Osteocyte (in vitro differentiated cells): ENCODE measurements at places on chromosomes 12 and 14. TPM values are rescaled to one million over a fixed set of nuclear protein-coding genes. Genes with fewer than 3 reads are reported as not detected.

GRCh38 chr12:116773276-116773731 is 35.2 kb downstream of the RNFT2 start:
- H3K4me3 ChIP-seq, result no peak overlapping the region
- H3K36me3 ChIP-seq, result no peaks in the 10 kb centered on the region
- no peaks in the 10 kb centered on the region for H3K27me3 ChIP-seq
- no peaks in the 10 kb centered on the region for H3K4me1 ChIP-seq

GRCh38 chr14:20997115-20997514 is 2.0 kb upstream of the SLC39A2 start:
- peaks cover 32% of the 10 kb centered on the region for H3K36me3 ChIP-seq
- no peak overlapping the region for H3K4me3 ChIP-seq
- H3K27ac ChIP-seq, result peak overlapping the region; percentile 96

DNA sequence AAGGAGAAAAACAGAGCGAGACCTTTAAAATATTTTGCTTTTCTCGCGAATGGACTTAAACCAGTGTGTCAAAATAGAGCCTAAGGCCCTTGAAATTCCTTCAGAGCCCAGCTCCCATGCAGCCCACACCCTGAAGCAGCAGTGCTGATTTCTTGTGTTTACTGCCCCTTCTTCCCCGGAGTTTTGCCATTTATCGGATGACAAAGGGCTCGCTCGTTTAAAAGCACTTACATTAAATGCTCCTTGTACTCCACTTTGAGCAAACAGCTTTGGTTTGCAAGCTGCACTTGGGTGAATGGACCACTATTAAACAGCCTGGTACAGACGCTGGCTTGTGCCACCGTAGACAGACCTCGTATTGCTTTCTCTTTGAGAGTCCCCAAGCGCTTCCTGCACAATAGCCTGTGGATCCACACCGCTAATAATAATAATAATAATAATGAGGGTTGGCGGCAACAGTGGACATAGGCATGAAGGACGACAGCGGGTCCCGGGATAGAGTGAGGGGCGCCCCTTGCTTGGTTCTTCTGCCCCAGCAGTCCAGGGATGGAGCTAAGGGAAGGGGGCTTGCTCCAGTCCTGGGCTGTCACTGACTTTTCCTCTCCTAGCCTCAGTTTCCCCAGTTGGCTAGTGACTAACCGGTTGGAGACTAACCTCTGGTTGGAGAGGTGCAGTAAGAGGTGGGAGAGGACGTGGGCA is 6.6 kb downstream of the DLK1 start:
- peaks cover 3% of the 10 kb centered on the region for H3K4me1 ChIP-seq
- H3K36me3 ChIP-seq, result no peaks in the 10 kb centered on the region
- H3K27me3 ChIP-seq, result peaks cover 33% of the 10 kb centered on the region
- no peak overlapping the region for H3K27ac ChIP-seq
- H3K4me3 ChIP-seq, result no peak overlapping the region

GRCh38 chr12:42504049-42504448 is 85.5 kb downstream of the PRICKLE1 start:
- peaks cover 12% of the 10 kb centered on the region for H3K4me1 ChIP-seq
- no peaks in the 10 kb centered on the region for H3K27me3 ChIP-seq
- H3K27ac ChIP-seq, result no peak overlapping the region
- no peaks in the 10 kb centered on the region for H3K36me3 ChIP-seq
- no peak overlapping the region for H3K4me3 ChIP-seq

DNA sequence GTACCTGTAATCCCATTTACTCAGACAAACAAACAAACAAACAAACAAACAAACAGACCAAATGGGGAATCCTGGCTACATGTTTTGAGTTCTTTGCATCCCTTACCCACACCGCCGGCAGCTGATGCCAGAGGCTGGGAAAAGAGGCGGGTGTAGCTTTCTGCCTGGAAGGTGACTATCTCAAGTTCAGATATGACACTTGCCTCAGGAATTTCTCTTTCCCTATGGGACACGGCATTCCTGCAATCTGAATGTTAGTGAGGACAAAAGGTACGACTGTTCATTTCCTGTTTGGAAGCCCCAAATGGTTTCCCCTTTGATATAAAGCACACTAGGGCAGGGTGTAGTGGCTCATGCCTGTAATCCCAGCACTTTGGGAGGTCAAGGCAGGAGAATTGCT is 2.9 kb downstream of the MYL2 start:
- H3K27ac ChIP-seq, result no peak overlapping the region
- H3K4me3 ChIP-seq, result no peak overlapping the region
- DNase-seq, result no peak
- peaks cover 13% of the 10 kb centered on the region for H3K4me1 ChIP-seq
- peaks cover 11% of the 10 kb centered on the region for H3K27me3 ChIP-seq

DNA sequence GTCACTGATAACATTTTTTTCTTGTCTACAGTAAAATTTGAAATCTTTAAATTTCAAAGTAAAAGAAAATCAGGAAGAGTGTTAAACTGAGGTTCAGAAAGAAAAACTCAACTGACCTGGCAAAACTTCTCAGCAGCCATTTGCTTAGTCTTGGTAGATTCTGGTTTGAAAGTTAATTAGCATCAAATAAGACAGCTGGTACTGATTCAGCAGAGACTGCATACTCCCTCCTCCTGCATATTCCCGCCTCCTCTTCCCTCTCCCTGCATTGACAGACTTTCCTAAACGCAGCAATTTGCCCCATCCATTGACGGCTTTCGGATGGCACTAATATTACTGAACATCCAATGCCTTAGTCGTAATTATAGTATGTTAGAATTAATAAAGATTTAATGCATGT is 520.8 kb downstream of the FLRT2 start:
- H3K36me3 ChIP-seq, result no peaks in the 10 kb centered on the region
- H3K4me1 ChIP-seq, result no peaks in the 10 kb centered on the region
- DNase-seq, result no peak
- no peaks in the 10 kb centered on the region for H3K27me3 ChIP-seq
- H3K27ac ChIP-seq, result no peak overlapping the region

DNA sequence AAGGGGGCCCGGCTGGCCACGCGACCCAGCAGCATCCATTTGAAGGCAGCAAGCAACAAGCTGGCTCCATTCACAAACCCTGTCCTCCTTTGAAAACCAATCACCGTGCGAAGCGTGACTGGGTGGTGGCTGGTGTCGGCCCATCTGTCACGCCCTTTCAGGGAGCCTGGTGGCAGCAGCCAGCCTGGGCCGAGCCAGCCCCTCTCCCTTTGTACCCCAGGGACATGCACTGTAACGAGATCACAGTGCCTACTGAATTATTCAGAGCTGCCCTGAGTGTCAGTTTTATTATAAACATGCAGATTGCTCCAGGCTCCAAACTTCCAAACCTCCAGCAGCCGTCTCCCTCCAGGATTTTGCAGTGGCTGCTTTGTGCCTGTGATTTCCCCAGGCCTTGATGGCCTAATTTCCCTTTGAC is 22.3 kb upstream of the CTDSP2 start:
- H3K4me1 ChIP-seq, result peaks cover 30% of the 10 kb centered on the region
- no peak overlapping the region for H3K4me3 ChIP-seq
- H3K27ac ChIP-seq, result peak overlapping the region; percentile 56

DNA sequence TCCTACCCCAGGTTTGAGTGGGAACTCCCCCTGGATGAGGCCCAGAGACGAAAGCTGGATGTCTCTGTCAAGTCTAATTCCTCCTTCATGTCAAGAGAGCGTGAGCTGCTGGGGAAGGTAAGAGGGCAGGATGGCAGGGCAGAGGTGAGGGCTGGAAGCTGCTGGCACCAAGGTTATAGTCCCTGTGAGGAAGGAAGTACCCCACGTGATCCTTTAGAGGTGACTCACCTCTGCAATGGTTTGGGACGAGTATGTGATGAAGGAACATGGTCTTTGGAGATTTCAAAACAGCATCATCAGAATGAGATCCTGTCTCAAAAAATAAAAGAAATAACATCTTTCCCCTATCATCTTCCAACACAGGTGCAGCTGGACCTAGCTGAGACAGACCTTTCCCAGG is 9.2 kb upstream of the MYL6B start:
- no peak overlapping the region for H3K27ac ChIP-seq
- peaks cover 4% of the 10 kb centered on the region for H3K4me1 ChIP-seq
- H3K27me3 ChIP-seq, result no peaks in the 10 kb centered on the region
- DNase-seq, result no peak

DNA sequence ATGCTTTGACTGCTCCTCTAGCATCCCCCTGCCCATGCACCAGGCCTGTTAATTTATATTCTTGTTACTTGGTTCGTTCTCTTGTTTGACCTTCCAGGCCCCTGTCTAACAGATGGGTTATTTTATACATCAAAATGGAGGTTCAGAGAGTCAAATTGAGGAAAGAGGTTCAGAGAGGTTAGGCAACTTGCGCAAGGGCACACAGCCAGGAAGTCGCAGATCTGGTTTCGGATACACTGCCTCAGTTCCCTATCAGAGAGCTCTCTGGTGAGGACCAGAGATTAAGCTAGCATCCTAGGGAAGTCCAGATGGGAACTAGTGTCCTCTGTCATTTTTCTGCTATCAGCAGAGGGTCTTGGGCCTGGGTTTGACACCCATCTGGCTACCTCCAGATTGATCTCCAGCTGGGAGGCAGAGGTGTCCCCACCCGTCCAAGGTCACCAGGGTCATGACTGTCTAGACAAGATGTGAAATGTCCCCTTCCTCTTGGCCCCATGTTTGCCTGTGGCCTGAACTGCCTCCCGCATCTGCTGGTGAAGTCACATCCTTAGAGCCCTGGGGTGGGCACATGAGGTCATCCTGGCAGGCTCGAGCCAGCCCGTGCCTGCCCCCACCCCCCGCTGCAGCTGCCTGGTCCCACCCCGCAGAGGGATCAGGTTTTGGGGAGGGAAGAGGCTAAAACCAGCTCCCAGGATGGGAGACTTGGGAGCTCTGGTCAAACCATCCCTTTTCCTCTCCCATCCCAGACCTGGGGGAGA is 84.3 kb upstream of the NCOR2 start:
- no peak overlapping the region for H3K27ac ChIP-seq
- DNase-seq, result no peak
- peaks cover 61% of the 10 kb centered on the region for H3K4me1 ChIP-seq
- H3K36me3 ChIP-seq, result no peaks in the 10 kb centered on the region
- no peaks in the 10 kb centered on the region for H3K27me3 ChIP-seq

DNA sequence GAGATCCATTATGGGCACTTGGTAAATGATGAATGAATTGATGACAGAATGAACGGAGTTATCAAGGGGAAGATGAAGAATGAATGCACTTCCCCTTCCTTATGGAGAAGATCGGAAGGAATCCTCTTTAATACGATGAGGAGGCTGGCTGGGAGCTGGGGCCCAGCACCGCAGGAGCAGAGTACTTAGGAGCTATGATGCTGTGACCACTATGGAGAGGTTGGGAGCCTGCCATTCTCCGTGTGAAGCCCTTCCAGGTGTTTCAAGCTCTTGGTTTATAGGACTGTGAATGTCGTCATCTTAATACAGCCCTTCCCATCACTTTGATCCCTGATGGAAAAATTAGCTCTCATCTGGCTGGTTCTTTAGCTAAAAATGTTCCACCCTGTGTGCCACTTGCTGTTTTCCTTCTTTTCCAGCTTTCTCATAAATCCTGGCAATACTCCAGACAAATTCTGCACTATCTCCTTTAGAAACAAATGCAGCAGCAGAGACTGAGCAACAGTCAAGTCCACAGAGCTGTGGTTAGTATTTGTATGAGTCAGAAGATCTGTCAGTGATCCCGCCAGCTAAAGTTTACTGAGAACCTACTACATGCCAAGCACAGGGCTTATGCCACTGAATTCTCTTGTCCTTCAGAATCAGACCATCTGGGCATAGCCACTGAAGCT is 263.1 kb upstream of the CRY1 start:
- H3K27ac ChIP-seq, result no peak overlapping the region
- no peaks in the 10 kb centered on the region for H3K36me3 ChIP-seq
- peaks cover 10% of the 10 kb centered on the region for H3K27me3 ChIP-seq
- no peak for DNase-seq
- H3K4me1 ChIP-seq, result no peaks in the 10 kb centered on the region

- no peak overlapping the region for H3K27ac ChIP-seq
- no peaks in the 10 kb centered on the region for H3K4me1 ChIP-seq
- H3K27me3 ChIP-seq, result no peaks in the 10 kb centered on the region
- no peak overlapping the region for H3K4me3 ChIP-seq
- no peaks in the 10 kb centered on the region for H3K36me3 ChIP-seq
These were observed 477.0 kb downstream of the TMEM121 start for GRCh38 chr14:106003351-106003750.

DNA sequence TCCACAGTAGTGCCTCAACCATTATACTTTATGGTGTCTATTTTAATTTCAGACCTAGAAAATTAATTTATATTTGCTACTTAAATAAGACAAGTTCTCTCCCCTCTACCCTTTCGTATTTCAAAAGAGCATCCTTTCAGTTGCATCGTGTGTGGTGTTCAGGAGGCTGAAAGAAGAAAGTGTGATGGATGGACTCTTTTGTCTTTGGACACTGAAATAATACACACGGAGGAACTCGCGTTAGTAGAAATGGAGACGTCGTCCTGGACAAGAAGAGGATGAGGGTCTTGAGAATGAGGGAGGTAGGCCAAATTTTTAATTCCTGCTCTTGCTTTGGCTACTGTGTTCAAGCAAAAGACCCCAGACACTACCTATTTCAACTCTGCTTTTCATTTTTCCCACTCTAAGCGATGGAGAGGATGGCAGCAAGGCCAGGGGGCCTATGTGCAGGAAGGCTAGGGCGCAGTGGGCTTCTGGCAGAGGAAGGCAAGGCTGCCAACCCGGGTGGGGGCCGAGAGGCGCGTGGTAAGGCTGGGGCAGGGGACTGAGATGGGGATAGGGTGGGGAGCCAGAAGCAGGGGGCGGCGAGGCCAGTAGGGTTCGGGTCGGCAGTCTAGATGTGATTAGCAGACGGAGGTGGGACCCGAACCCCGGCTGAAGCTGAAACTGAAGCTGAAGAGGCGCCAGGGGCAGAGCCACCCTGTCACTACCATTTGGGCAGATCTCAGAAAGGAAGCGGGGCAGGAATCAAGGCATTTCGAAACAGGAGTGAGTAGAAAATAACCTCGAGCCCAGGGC is 722 bp downstream of the TMED8 start:
- peaks cover 37% of the 10 kb centered on the region for H3K4me1 ChIP-seq
- H3K27ac ChIP-seq, result peak overlapping the region; percentile 87
- no peak for DNase-seq
- H3K4me3 ChIP-seq, result peak overlapping the region; percentile 87
- peaks cover 7% of the 10 kb centered on the region for H3K36me3 ChIP-seq
- no peaks in the 10 kb centered on the region for H3K27me3 ChIP-seq

DNA sequence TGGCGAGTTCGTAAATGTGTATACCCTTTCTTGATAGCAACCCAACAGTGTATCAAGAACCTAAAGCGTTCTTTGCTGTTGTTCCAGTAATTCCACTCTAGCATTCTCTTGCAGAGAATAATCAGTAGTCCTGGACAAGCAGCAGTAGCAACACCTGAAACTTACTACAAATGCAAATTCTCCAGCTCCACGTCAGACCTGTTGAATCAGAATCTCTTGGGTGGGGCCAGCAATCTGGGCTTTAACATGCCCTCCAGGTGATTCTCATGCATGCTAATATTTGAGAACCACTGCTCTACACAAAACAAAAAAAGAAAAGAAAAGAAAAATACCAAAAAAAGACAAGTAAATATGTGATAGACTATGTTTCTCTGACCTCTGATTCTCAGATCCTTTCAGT is 10.1 kb downstream of the PTGDR start:
- H3K4me1 ChIP-seq, result no peaks in the 10 kb centered on the region
- peaks cover 59% of the 10 kb centered on the region for H3K27me3 ChIP-seq
- H3K27ac ChIP-seq, result no peak overlapping the region
- no peak for DNase-seq
- no peak overlapping the region for H3K4me3 ChIP-seq
- H3K36me3 ChIP-seq, result no peaks in the 10 kb centered on the region

Gene DNAJC22
- total RNA-seq, result 0.55 and 0.99 TPM in 2 replicates

Gene SAMD4A
- total RNA-seq, result 36.5 and 39.1 TPM in 2 replicates

Gene NRXN3
- 26.4 and 26.5 TPM in 2 replicates for total RNA-seq

Gene RNASE3
- total RNA-seq, result not detected in 2 replicates

Gene FBXL14
- total RNA-seq, result 9.1 and 9.4 TPM in 2 replicates
